ENCODE measurements at places on chromosomes 4 and X.

DNA sequence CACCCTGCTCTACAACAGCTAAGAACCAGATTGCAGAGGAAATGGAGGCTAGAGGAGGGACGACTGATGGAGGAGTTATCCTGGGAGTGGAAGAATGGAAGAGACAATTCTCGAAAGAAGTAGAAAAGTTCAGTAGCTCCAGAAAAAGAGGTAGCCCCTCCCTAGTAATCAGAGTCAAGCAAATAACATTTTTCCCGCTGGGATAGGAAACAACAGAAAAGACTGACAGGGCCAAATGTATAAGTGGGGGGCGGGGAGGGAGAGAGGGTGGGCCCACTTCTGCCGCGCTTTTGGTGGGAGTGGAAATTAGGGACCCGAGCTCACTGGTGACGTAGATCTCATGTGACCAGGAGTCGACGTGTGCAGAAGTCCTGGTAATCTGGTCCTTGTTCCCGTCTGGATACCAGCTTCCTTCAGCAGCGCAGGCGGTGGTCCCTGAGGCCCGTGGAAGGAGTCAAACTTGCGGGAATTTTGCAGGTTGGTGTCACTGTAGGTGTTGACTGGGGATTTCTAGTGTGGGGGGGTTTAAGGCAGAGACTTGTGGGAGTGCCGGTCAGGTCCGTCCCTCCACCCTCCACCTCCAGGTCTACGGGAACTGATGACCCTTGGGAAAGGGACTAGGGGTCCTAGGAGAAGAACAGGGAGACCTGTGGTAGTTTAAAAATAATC lies at the start of gene TCEAL9:
TCEAL9 (plus strand) TSS at position 377 of the 669 bp plus-strand sequence. CDS start 1,179 bp downstream, outside the sequence.
- no peak for DNase-seq

- no peak for DNase-seq
Observed at GRCh38 chr4:1210971-1211370, 38.0 kb downstream of the CTBP1 start.

DNA sequence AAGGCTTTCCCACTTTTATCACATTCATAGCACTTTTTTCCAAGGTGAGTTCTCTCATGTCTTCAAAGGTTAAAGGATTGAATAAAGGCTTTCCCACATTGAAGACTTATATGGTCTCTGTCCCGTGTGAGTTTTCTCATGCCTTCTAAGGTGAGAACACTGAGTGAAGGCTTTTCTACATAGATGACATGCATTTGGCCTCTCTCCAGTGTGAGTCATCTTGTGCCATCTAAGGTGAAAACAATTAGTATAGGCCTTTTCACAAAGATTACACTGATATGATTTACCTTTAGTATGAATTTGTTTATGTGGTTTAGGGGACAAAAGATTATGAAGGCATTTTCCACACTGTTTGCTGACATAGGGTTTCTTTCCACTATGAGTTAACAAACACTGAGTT lies 21.2 kb downstream of the USP17L30 start:
- no peak for DNase-seq

DNA sequence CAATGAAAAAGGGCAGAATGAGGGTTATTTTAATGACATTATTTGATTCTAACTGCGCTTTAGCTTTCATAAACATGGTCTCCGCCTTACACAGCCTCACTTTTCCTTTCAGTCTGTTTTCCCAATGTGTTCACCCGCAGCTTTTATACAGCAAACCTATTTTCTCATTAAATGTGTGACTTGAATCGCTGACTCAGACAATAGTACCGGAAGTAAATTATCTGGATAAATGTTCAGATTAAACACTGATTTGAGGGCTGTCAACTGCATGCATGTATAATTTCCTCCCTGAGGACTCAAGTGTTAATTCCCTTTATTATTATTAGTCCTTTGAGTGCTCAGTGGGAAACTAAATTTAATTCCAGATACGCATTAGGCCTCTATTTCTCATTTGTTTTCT lies 117.3 kb downstream of the FAM133A start:
- DNase-seq = no peak

DNA sequence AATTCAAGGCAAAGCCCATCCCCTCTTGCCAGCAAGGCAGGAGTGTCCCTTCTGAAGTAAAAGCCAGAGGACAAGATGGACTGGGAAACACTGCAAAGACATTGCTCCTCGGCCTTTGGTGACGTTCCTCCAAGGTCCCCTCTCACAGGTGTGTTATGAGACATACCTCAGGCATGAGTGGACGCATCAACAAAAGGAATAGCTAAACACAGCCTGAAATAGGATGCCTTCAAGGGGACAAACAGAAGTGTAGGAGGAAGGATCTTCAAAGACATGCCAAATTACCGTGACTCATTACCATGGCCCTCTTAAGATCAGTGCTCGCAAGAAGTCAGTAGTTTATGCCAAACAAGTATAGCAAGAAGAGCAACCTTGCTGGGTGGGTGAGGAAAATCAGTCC lies 6.0 kb upstream of the IDS start:
- DNase-seq = no peak

DNA sequence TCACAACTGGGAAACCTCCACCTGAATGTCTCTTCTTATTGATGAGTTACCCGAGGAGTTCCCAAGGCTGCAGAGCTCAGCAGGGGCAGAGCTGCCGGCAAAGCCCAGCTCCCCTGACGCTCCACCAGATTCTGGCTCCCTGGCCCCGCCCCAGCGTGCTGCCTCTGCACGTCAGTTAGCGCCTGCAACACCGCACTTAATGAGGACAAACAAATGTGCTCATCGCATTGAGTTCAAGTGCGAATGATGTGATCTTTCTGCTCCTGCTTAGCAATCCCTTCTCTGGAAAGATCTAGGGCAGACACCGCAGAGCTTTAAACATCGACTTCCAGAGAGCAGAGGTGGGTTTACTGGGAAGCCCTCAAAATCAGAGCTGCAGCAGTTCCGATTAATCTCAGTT lies 55.5 kb upstream of the FBXW7 start:
- DNase-seq = no peak

DNA sequence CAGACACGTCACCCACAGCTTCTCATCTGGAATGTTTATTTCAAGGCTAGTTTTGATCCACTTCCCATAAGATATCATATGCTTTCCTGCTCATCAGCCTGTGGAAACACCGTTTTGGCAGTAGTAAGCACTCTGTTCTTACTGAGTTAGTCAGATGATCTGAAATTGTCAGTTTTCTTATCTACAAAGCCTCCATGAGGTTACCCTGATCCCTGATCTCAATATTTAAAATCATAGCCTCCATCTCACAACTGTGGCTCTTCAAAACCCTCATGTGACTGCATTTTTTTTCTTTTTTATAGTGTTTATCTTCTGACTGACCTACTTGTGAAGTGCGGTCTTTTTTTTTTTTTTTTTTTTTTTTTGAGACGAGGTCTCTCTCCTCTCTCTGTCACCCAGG lies 22.7 kb downstream of the BST1 start:
- DNase-seq = no peak

DNA sequence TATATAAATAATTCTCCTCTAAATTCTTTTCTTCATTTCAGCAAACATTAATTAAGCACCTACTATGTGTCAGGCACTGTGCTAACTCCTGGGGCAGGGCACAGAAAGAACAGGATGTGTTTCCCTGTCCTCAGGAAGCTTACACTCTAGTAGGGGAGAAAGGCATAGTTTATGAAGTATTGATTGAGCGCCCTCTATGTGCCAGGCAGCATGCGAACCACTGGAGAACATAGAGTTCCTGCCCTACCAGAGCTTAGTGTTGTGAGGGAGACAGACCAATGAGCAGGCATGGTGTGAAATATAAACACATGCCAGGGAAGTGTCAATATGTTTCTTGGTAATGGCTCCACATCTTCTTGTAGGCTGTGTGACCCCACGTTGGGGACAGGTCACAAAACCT lies 3.7 kb downstream of the ADGRG4 start:
- no peak for DNase-seq

GRCh38 chrX:14922437-14922836 lies 49.2 kb downstream of the MOSPD2 start:
- DNase-seq = no peak

GRCh38 chr4:22466581-22466980 lies 49.3 kb downstream of the ADGRA3 start:
- DNase-seq = no peak

GRCh38 chr4:151067316-151067970 lies 32.0 kb upstream of the RPS3A start:
- no peak for DNase-seq

Data from activated T-cell treated with anti-CD3 and anti-CD28 coated beads for 24 hours (primary cell).